ENCODE measurements at places on chromosomes 1 and 21.

GRCh38 chr1:1144122-1144842 is 28.4 kb upstream of the C1orf159 start:
- no peak for DNase-seq

DNA sequence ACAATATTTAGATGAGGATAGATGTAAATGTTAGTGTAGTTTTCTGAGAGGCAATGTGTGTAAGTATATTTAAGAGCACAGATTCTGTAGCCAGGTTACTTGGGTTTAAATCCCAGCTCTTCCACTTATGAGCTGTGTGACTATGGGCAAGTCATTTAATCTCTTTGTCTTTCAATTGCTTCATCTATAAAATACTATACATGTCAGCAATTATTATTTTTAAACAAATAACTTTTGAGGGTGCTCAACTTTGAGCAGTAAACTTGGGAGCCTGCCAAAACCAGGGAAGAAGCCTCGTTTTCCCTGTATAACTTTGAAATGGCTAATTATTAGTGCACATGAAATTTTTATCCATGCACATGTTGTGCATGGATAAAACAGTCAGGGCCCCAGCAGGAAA is 222.8 kb downstream of the FOXD2 start:
- no peak for DNase-seq

- DNase-seq: no peak
These were observed 5.9 kb upstream of the ATXN7L2 start for GRCh38 chr1:109477821-109478220.

GRCh38 chr1:156114919-156115513 is 505 bp downstream of the LMNA start:
- no peak for DNase-seq

DNA sequence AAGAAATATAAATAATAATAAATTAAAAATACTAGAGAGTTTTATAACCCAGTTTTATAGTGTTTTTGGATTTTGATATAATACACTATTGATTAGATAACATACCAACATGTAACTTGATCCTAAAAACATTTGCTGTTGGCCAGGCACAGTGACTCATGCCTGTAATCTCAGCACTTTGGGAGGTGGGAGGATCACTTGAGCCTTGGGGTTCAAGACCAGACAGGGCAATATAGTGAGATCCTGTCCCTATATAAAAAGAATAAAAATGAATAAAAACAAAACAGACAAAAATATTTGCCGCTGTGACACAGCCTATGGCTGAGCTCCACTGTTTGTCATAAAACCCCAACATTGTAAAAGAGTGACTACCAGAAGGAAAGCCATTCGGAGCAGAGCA is 26.1 kb downstream of the VPS13D start:
- no peak for DNase-seq

- DNase-seq: no peak
These were observed 302.1 kb upstream of the RRP15 start for GRCh38 chr1:217983051-217983375.

DNA sequence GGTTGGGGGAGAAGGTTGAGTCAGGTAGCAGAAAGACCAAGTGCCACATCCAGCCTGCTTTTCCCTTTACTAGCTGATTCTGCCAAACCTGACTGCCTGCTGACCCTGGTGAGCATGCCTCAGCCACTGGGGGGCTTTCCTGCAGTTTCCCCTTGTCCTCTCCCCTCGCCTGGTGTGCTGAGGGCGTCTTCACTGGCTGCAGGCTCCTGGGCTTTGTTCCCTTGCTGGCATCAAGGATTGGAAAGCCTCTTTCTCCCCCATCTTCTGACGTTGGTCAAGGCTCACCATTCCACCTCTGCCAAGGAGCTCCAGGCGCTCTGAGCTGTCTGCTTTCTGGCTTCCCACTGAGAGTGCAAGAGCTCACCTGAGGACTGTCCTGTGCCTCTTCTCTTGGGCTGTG is 28.4 kb downstream of the MAN1C1 start:
- no peak for DNase-seq

DNA sequence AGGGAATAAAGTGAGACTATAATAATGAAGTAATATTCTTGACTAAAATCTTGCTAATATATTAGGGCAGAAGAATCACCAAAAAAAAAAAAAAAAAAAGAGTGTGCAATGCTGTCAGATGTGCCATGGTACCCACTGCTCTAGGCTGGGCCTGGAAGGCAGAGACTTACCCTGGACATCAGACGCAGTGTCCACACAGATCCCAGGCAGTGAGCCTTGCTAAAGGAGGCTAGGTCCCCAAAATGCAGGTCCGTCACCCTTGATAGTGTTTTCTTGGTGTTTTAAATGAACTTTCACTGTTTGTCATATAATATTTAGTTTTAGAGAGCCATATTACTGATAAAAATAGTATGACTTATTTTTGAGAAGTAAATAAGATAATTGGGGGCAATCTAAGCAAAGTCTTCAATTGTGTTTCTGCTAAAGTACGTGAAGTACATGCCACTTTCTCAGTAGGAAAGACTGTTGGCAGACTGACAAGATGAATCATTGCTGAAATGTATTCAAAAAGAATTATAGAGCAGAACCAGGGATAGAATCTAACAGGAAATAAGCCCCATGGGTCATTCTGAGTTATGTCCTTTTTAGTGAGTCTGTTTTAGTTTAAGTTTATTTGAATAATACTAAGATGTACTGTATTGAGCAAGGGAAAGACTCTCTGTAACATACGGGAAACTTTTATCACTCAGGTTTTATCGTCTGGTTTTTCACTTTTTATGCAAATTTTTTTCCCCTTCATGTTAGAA is 74.6 kb upstream of the PDC start:
- DNase-seq: no peak

DNA sequence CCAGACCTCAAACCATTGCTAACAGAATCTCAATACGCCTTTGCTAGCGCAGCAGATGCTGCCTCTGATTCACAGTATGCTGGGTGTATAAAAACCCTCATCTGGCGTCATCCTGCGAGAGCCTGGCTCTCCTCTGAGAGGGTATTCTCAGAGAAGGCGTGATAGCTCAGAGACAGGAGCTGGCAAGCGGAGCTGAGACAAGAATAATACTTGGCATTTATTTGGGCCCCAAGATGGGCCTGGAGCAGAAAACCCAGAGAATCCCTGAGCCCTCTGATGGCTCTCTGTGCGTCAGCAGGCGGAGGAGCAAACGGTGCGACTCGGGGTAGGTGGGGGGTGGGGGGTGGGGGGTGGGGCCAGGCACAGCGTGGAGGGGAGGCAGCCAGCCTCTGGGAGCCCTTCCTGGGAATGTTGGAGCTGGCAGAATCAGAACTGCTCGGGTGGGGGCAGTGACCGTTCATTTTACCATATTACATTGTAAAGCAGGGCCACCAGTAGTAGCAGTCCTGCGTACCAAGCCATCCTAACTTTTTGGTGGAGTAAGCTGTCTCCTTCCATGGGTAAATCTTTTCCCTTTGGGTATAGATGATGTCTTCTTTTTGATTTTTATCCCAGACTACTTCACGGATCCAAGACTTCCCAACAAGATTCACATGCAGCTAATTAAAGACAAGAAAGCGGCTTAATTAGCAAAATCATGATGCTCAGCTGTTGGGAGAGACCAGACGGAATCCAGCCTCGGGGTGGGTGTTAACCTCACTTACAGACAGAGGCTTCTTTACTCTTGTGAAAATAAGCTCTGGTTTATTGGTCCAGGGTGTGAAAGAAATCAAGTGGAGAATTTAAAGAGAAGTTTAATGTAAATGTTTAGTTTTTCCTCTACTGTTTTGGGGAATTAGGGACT is 7.1 kb downstream of the RIIAD1 start:
- DNase-seq: no peak

DNA sequence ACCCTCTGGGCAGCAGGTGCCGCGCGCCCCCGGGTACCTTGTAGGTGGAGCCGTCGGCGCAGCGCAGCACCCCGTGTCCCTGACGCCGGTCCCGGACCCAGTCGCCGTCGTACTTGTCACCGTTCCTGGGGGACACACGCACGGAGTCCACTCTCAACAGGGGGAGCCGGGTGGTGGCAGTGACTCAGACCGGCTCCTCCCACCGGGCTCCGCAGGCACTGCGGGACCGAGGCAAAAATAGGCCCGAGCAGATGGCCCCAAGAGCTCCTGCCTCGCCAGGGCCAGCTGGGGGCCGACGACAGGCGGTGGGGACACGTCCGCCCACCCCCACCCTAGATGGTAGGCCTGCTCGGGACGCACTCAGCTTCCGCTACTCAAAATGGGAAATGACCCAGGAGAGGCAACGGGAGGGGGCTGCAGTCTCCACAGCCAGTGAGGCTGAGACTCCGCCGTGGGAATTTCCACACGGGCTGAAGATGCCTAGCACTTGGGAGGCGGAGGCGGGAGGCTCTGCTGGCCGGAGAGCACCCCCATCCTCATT is 6.3 kb downstream of the MORN1 start:
- DNase-seq: peak; percentile 69

DNA sequence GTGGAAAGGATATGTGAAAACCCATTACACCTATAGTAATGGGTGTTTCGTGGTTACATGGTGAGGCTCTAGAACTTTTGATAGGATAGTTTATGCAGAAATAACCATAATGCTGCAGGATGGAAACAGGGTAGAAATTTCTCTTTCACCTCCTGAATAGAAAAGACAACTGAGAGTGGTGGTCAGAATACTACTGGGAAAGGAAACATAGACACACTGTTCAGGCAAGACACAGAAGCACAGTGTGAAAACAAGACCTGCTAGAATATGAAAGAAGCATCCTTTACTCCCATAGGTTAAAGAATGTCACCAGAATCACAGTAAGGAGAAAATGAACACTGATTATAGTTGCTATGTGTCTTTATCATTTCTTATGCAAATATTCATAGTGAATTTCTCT is 496.6 kb downstream of the DPYD start:
- DNase-seq: no peak

GRCh38 chr21:27321791-27322190 is 354.9 kb upstream of the ADAMTS5 start:
- DNase-seq: no peak

GRCh38 chr21:44349847-44350772 is 3.3 kb upstream of the TRPM2 start:
- DNase-seq: no peak

- no peak for DNase-seq
These were observed 110.4 kb downstream of the NFIA start for GRCh38 chr1:61192663-61193330.

GRCh38 chr1:96220651-96221050 is 500.9 kb upstream of the PTBP2 start:
- no peak for DNase-seq

DNA sequence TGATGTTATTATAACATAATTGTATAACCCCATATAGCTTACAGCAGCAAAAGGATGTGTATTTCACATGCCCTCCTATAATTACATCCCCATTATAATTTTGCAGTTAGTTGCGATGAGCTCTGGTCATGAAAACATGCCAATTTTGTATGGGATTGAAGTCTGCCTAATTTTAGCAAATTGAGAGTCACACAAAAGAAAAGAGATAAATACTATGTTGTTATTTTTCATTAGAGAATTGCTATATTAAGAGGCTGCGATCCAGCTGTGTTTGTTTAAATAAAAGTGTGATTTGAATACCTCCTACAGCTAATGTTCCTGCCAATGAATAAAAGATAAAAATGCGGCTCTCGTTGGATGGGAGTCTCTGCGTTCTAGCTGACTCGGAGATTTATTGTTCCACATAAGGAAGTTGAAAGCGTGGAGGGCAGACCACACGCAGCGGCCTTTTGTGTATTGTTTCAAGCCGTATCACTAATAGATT is 461.0 kb upstream of the NFIA start:
- DNase-seq: no peak

DNA sequence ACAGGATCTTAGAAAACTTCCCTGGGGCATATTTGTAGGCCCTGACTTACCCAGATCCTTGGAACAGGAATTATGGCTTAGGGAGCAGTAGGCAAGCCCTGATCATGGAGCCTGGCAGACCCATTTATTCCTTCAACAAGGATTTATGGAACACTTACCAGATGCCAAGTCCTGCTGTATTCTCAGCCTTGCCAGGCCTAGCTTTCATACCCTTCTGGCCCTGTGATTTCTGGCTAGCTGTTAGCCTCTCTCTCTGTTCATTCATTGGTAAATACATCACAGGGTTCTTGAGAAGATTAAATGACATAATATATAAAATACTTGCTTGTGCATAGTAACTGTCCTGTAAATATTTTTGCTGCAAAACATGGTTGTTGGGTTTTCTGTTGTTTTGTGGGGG is 32.4 kb upstream of the SRP9 start:
- DNase-seq: no peak

DNA sequence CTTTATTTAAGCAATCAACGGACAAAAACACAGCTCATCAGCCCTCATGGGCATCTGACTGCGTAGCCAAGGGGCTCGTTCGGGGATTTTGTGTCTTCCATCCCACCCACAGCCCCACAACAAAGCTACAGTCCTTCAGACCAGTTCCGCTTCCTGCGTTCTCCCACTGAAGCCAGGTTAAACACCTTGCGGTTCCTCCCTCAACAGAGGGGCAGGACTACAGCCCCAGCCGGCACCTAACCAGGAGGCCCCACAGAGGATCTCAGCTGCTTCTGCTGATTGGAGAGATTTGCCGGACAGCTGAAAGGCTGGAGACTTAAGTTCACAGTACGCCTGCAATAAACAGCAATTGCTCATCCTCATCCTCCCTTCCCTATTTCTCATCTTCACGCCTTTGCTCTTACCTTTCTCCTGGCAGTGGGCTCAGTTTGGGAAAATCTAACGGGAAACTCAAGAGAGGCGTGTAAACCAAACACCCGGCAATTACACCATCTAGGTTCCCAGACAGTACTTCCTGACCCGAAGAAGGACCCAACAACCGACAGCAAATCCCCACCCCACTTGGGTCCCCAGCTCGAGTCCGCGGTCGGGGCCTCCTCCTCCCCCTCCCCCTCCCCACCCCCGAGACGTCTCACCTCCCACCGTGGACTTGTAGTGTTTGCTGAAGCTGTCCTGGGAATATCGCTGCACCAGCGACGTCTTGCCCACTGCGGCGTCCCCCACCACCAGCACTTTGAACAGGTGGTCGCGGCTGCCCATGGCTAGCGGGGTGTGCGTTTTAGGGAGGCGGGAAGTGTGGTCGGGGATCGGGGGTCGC is 876 bp downstream of the RAB29 start:
- no peak for DNase-seq

- DNase-seq: peak; percentile 48
These were observed 294.0 kb upstream of the C1orf87 start for GRCh38 chr1:60367532-60367931.

Data from NCI-H524 (cell line).